ENCODE measurements at places on chromosomes 6 and 20. TPM values are rescaled to one million over a fixed set of nuclear protein-coding genes. Genes with fewer than 3 reads are reported as not detected.
A peak's percentile ranks its signal among the peaks of the same experiment; 100 is the strongest.

Gene MCCD1
- polyA plus RNA-seq = 19.5 TPM

Gene FAM217A
- 2.1 TPM for polyA plus RNA-seq

Gene TMEM74B
- 5.7 TPM for polyA plus RNA-seq

Gene POPDC3
- polyA plus RNA-seq = 0.52 TPM

Gene KIF25
- polyA plus RNA-seq = 0.13 TPM

Gene BMP7
- 105 TPM for polyA plus RNA-seq

Gene OXT
- polyA plus RNA-seq = 1.0 TPM

Gene HAO1
- not detected for polyA plus RNA-seq

Gene FBXL4
- 24.1 TPM for polyA plus RNA-seq

Gene ZNF391
- 10.2 TPM for polyA plus RNA-seq

Gene GRM1
- polyA plus RNA-seq = 0.34 TPM

Gene OR2H2
- polyA plus RNA-seq = 0.22 TPM

Gene FRK
- polyA plus RNA-seq = 5.9 TPM

Gene TRAM2
- polyA plus RNA-seq = 45.3 TPM

- no peak for DNase-seq
Observed at GRCh38 chr6:105243487-105243886, 63.7 kb upstream of the POPDC3 start.

- DNase-seq = no peak
Observed at GRCh38 chr6:149435919-149436586, 36.0 kb downstream of the SUMO4 start.

DNA sequence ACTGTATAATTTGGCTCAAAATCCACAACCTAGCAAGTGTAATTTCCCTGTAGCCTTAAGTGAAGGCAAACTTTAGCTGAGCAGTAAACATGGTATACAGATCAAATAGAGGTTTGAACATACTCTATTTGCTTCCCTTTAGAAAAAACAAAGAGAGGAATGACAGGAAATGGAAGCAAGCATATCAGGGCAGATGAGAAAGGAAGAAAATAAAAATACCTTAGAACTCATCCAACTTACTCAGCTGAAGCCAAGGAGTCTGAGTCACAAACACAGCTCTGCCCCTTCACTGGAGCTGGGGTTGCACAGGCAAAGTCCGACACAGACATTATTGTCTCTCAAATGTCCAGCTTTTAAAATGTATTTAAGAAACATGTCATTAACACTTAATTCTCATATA lies 379.9 kb upstream of the IRAK1BP1 start:
- no peak for DNase-seq

GRCh38 chr6:63963769-63964315 lies 328.2 kb downstream of the PHF3 start:
- DNase-seq = no peak

- no peak for DNase-seq
Observed at GRCh38 chr20:52798124-52798523, 174.0 kb upstream of the TSHZ2 start.

GRCh38 chr6:52328729-52329128 lies 33.2 kb upstream of the PAQR8 start:
- DNase-seq = no peak

DNA sequence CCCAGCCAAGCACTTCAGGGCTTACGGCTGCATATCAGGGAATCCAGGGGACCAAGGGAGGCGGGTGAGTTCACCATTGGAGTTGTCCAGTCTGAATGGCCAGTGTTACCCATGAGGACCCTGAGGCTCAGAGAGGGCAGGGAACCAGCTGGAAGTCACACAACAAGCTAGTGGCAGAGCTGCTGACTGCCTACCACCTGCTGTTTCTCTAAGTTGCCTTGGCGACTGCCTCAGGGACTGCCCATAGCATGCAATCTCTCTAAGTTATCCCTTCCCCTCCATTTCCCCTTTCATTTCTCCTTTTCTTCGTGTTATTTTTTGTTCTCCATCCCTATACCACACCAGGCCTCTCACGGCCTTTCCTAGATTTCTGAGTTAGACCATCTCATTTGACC lies 71.8 kb upstream of the SIRPA start:
- DNase-seq = no peak

- peak; percentile 24 for DNase-seq
Observed at GRCh38 chr6:155883334-155883731, 427.7 kb upstream of the NOX3 start.

GRCh38 chr6:143744551-143745165 lies 66.9 kb downstream of the PHACTR2 start:
- no peak for DNase-seq

DNA sequence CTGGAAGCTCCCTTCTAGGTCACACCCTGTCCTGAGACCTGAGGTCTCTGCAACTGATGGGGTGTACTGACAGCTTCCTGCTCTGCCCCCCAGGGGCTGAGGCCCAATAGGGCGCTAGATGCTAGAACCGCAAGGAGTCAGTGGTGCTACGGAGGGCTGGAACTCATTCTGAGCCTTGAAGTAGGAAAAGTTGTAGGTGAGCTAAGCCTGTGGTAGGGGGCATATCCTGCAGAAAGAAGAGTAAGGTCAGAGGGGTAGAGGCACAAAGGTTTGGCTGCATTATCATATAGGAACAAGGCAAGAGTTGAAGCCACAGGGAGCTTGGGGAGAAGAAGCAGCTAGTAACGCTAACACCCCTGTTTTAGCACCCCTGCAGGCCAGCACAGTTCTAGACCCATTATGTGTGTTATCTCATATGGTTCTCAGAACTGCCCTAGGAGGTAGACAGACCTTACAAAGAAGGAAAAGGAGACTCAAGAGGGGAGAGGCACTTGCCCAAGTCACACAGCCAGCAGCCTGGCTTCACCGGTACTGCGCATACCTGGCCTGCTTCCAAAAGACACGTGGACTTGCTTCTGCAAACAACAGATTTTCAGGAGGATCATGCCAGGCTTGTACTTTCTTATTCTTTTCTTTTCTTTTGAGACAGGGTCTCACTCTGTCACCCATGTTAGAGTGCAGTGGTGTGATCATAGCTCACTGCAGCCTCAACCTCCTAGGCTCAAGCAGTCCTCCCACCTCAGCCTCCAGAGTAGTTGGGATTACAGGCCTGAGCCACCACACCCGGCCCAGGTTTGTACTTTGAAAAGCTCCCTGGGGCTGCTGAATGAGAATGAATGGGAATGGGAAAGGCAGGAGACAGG lies 156.1 kb downstream of the MRPL14 start:
- DNase-seq = no peak

DNA sequence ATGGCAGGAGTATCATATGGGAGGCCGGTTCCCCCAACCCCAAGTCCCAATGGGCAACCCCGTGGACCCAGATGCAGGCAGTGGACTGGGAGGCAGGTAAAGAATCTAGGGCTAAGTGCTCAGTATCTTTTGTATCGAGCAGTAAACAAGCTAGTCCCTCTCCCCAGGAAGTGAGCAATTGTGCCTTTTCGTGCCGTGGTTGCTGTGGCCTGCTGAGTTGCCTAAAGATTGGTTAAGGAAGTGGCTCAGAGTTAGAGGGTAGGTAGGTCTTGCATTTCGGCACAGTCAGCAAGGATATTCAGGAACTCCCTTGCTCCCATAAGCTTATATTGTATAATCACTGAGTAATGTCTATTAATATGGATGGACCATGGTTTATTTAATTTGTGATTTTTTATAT lies 1.3 kb upstream of the DNAH8 start:
- DNase-seq = no peak

DNA sequence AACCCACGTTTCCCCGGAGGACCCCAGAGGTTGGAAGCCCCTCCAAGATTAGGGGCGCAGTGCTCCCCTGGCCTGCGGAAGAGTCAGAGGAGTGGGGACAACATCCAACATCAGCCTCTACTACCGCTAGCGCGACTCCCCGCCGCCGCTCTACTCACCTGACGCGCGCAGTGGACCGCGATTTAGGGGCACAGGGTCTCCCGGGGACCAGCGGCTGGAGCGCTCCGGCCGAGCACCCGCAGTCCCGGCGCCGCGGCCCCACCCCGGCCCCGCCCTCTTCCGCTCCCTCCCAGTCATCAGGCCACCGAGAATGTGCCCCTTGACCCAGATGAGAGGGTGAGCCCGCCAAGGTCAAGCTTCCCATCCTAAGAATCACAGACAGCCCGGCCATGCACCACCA lies at the start of gene ZFP57:
ZFP57 (minus strand) TSS at position 249 of the 400 bp plus-strand sequence. CDS start 4,149 bp downstream, outside the sequence.
- no peak for DNase-seq

GRCh38 chr20:21018576-21018975 lies 87.6 kb downstream of the LINC00237 start:
- no peak for DNase-seq

GRCh38 chr6:115668211-115668610 lies 392.5 kb downstream of the FRK start:
- DNase-seq = no peak

GRCh38 chr20:1566701-1567100 lies 9.2 kb upstream of the SIRPD start:
- no peak for DNase-seq

- no peak for DNase-seq
Observed at GRCh38 chr6:56819604-56820003, 135.3 kb upstream of the BEND6 start.

- DNase-seq = no peak
Observed at GRCh38 chr6:71246596-71246995, 42.0 kb upstream of the OGFRL1 start.

- no peak for DNase-seq
Observed at GRCh38 chr6:168158213-168158979, 79.4 kb upstream of the FRMD1 start.

DNA sequence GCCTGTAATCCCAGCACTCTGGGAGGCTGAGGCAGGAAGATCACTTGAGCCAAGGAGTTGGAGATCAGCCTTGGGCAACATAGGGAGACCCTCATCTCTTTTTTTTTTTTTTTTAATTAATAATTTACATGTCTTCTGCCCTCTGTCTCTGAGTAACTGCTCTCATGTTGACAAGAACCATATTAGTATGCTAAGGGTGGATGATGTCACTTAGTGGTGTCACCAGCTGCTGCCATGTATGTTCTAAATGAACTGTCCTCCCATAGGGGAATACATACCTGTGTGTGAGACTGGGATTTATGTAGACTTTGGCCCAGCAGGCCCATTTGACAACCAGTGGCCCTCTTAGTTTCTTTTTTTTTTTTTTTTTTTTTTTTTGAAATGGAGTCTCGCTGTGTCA lies 65.6 kb downstream of the SCAND1 start:
- DNase-seq = no peak

GRCh38 chr6:72636786-72637185 lies 14.9 kb downstream of the KCNQ5 start:
- DNase-seq = no peak

DNA sequence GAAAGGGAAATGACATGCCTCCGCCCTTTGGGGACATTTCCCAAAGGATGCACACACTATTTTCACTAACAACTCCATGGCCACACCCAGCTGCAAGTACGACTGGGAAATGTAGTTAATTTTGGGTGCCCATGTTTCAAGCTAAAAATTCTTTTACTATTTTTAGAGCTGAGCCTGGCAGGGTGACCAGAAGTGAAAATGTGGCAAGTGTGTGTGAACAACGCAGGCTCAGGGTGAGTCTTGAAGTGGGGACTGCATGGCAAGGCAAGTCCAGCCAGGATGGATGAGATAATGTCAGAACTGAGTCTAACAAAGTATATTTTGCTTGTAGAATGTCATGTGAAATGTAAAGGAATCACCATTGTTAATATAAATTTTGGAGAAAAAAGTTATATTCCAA lies 17.0 kb upstream of the CD109 start:
- no peak for DNase-seq

DNA sequence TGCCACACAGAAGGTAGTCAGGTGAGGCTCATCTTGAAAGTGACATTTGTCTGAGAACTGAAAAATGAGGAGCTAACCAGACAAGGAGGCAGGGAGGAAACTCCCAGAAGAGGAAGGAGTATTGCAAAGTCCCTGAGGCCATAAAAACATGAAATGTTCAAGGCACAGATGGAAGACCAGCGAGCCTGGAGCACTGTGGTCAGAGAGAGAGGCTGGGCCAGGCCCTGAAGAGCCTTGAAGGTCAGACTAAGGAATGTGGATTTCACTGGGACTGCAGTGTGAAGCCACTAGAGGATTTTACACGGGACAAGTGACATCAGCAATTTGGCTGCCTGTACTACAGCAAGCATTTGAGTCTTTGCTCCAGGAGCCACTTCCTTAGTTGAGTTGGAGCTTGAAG lies 21.1 kb upstream of the TMEM181 start:
- DNase-seq = no peak

GRCh38 chr6:24910331-24910960 lies 25.3 kb downstream of the RIPOR2 start:
- DNase-seq = no peak

- DNase-seq = no peak
Observed at GRCh38 chr6:18034798-18035202, 47.4 kb upstream of the KIF13A start.

- DNase-seq = no peak
Observed at GRCh38 chr6:6694825-6695624, 106.5 kb downstream of the LY86 start.

GRCh38 chr6:112122756-112123155 lies 35.4 kb downstream of the FAM229B start:
- no peak for DNase-seq

- no peak for DNase-seq
Observed at GRCh38 chr20:63497946-63498935, 642 bp downstream of the EEF1A2 start.

DNA sequence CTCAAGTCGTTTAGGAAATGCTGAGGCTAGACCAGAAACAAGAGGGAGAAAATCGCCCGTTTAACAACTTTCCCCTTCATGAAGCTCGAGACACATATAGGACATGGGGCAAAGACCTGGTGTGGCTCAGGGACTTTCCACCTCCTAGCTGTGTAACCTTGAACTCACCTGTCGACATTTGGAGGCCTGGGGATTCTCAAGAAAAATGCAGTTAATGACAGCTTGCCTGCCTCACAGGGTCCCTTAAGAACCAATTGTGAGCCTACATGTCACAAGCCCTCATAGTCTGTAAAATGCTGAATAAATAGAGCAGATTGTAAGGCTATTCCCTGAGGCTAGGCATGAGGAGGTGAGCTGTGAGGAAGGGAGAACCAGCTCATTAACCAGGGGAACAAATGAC lies 35.1 kb downstream of the MGME1 start:
- no peak for DNase-seq

GRCh38 chr6:4212588-4212987 lies 77.2 kb upstream of the ECI2 start:
- DNase-seq = no peak

DNA sequence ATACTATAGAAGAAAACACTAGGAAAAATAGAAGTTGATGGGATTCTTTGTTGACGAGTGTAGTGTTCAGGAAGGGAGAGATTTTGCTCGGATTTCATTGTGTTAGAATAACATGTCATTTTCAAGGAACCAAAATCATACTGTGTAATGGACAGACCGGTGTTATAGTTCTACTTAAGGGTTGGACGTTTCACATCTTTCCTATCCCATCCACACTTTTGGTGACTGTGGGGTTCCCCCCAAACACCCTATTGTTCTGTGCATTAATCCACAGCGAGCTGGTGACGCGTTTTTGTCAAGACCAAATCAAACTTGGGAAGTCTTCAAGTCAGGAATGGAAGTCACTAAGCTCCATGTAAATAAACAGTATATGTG lies 43.3 kb downstream of the TRIM27 start:
- no peak for DNase-seq

- DNase-seq = no peak
Observed at GRCh38 chr20:24693466-24694156, 224.2 kb downstream of the SYNDIG1 start.

GRCh38 chr6:86154852-86155251 lies 512.2 kb upstream of the SYNCRIP start:
- no peak for DNase-seq

All from renal pelvis (tissue), 12 donors.